ENCODE measurements at places on chromosomes 2 and 18. TPM values are rescaled to one million over a fixed set of nuclear protein-coding genes. Genes with fewer than 3 reads are reported as not detected.

DNA sequence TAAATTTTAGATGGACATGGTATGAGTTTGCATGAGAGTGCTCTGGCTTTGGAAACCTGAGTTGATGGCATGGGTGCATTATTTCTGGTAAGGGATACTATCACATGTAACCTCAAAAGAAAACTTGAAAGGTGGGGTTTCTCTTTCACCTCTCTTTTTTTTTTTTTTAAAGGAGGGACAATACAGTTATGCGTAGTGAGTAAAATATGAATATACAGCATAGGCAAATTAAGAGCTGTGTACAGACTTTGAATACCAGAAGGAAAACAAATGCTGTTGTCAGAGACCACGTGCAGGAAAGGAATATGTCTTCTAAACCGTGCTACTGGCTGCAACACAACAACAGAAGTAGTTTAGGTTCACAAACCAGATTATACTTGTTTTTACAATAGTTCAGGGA, 82.1 kb downstream of the MAP4K4 start:
- no peak for DNase-seq

GRCh38 chr2:16057661-16058060, 117.3 kb downstream of the MYCN start:
- DNase-seq = no peak

Gene ALKAL2
- 0.17 TPM for total RNA-seq

DNA sequence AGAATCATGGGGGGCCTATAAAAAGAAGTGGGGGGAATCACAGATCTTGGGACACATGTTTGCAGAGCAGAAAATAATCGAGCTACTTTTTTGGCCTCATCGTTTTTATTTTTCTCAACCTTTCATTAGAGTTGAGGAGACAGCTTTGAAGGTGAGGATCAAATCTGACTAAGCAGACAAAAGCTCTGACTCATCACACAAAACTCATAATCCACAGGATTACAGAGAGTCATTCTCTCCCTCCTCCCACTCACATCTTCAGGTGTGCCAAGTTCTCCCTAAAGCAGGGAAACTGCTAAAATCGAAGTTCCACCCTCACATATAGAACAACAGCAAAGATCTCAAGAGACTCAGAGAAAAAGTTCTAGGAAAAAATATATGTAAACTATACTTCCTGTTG, 15.6 kb downstream of the BAZ2B start:
- no peak for DNase-seq

GRCh38 chr2:64325477-64325851, 128.5 kb upstream of the LGALSL start:
- no peak for DNase-seq

DNA sequence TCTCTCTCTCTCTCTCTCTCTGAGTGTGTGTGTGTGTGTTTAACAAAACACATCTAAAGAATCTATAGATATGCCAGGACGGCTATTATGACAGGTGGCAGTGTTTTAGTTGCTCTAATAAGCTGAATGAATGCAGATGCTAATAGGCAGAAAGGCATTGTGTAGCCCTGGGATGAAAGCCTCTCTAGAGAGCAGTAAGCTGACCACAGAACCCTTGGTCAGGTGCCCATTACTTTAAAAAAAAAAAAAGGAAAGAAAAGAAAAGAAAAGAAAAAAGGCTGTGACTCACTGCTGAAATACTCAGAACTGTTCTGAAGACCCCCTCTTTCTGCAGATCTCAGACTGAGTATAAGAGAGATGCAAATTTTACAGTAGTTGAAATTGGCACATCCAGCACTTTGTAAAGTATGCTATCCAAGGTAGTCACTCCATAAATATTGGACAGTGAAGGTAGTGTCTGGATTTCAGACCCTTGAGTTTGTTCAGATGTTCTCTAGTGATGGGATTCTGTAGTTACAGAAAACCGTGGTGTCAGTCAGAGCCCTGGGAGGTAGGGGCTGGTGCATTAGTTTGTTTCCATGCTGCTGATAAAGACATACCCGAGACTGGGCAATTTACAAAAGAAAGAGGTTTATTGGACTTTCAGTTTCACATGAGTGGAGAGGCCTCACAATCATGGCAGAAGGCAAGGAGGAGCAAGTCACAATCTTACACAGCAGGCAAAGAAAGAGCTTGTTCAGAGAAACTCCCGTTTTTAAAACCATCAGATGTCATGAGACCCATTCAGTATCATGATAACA, 30.9 kb downstream of the OSBPL6 start:
- peak; percentile 89 for DNase-seq

DNA sequence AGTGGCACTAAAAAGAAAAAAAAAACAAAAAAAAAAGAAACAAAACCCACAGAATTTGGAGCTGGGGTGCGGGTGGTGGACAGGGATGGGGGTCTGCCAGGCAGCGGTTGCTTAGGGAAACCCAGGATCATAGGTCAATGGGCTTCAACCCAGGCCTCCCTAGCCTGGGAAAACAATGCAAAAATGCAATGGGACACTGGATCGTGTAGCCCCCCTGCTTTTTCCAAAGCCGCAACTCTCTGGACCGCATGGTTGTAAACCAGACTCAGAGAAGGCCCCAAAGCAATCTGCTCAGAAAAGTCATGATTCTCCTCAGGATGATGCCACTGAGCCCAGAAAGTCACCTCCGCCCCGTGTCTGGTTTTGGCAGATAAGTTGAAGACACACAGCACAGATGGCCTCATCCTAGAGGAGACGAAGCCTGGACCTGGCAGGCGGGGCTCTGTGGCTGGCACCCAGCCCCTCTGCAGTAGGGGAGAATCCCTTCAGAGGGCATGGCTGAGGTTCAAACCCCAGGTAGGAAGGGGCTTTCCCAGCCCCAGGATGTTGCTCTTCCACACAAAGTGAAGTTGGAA, 5.1 kb downstream of the DLX2 start:
- no peak for DNase-seq

Gene CYP1B1
- total RNA-seq = 94.1 TPM

DNA sequence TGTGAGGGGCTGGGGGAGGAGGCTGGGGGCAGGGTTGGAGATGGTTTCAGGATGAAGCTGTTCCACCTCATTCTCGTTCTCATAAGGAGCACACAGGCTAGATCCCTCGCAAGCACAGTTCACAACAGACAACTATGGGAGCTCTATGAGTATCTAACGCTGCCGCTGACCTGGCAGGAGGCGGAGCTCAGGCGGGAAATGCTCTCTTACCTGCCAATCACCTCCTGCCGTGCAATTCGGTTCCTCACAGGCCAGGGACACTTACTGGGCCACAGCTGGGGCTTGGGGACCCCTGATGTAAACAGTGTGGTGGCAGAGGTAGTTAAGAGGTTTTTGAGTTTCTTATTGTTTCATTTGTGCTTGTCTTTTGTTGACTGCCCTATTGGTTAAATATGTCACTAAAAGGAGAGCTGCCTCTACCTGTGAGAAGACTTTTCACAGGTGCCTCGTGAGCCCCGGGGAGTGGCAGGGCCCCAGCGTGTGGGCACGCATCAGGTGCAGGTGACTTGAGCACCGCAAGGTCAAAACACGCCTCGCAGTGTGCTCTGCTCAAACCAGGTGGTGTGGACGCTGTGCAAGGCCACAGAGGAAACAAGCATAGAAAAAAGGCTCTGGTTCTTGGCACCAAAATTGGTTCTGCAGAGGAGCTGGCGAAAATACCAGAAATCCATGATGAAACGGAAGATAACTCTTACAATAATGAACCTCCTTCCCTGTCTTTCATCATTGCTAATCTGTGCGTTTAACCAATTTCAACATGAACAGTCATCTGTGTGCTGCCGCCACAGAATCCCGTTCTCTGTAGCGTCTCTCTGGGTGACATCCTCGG, 10.2 kb downstream of the MLPH start:
- no peak for DNase-seq

- peak; percentile 40 for DNase-seq
These were observed 140.4 kb downstream of the MYO1B start for GRCh38 chr2:191385416-191386160.

Measured in fibroblast of lung (primary cell).